ENCODE measurements at places on chromosomes 5 and 9. TPM values are rescaled to one million over a fixed set of nuclear protein-coding genes. Genes with fewer than 3 reads are reported as not detected.

- H3K4me3 ChIP-seq = peak within 1 kb of the TSS; percentile 68
- H3K36me3 ChIP-seq = no peaks in the 10 kb centered on the region
- DNase-seq = no peak
- H3K4me1 ChIP-seq = peaks cover 63% of the 10 kb centered on the region
- H3K27me3 ChIP-seq = peaks cover 89% of the 10 kb centered on the region
These were observed at the start of gene MCIDAS for GRCh38 chr5:55226934-55227663. MCIDAS (minus strand) TSS chr5:55227315; CDS start chr5:55227138, 177 bp downstream.

- no peak for DNase-seq
- no peak overlapping the region for H3K27ac ChIP-seq
- H3K4me3 ChIP-seq = no peak overlapping the region
- H3K4me1 ChIP-seq = no peaks in the 10 kb centered on the region
- no peaks in the 10 kb centered on the region for H3K36me3 ChIP-seq
These were observed 211.1 kb upstream of the TLE4 start for GRCh38 chr9:79360387-79361347.

DNA sequence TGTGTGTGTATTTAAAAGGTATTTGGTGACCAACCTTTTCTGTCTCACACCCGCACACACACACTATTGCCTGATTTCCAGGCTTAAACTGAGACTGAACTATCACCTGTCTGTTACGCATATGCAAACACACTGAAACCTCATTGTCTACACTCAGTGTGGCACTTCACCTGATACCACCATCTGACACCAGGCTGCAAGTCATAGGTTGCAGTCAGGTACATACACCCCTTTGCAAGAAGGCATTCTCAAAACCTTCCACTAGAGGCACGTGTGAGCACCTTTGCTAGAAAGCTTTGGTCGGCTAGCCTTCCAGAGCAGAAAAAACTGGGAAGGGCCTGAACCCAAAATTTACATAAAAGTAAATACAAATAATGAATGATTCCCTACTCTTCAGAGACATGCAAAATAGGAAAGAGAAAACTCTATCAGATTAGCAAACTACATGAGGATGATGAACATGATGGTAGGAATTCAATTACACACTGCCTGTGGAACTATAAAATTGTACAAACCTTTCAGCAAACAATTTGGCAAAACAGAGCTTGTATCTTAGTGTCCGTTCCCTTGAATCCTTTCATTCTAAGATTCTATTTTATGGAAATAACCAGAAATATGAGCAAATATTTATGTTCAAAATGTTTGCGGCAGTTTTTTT, 5.9 kb upstream of the FOXD1 start:
- no peaks in the 10 kb centered on the region for H3K36me3 ChIP-seq
- peaks cover 52% of the 10 kb centered on the region for H3K27me3 ChIP-seq
- H3K4me1 ChIP-seq = peaks cover 7% of the 10 kb centered on the region
- no peak for DNase-seq
- H3K27ac ChIP-seq = no peak overlapping the region

- no peaks in the 10 kb centered on the region for H3K36me3 ChIP-seq
- DNase-seq = no peak
- peaks cover 56% of the 10 kb centered on the region for H3K4me1 ChIP-seq
- H3K4me3 ChIP-seq = no peak overlapping the region
These were observed 67.0 kb upstream of the TGFBR1 start for GRCh38 chr9:99037769-99038483.

- H3K27me3 ChIP-seq = no peaks in the 10 kb centered on the region
- no peak overlapping the region for H3K4me3 ChIP-seq
- peaks cover 1% of the 10 kb centered on the region for H3K36me3 ChIP-seq
- no peaks in the 10 kb centered on the region for H3K4me1 ChIP-seq
- H3K27ac ChIP-seq = no peak overlapping the region
These were observed 124.1 kb downstream of the JAKMIP2 start for GRCh38 chr5:147658293-147658932.

DNA sequence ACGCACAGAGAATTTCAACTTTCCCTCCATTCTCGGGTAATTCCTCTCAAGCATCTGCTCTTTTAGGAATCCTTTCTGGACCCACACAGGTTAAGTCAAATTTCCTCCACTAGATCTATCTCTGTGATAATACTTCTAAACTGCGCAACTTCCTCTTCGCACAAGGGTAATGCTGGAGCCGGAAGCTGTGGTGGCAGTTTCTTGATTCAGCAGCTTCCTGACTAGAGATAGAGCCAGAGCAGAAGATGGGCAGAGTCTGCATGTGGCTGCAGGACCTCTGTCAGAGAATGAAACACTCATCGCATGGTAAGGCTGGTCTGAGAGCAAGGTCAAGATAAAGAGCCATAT, 11.1 kb upstream of the CDC42SE2 start:
- H3K4me3 ChIP-seq = peak overlapping the region; percentile 89
- H3K27me3 ChIP-seq = no peaks in the 10 kb centered on the region
- peak overlapping the region; percentile 99 for H3K27ac ChIP-seq
- H3K36me3 ChIP-seq = peaks cover 14% of the 10 kb centered on the region
- H3K4me1 ChIP-seq = peaks cover 69% of the 10 kb centered on the region

GRCh38 chr9:114177423-114178064, 22.2 kb downstream of the COL27A1 start:
- no peak overlapping the region for H3K4me3 ChIP-seq
- no peaks in the 10 kb centered on the region for H3K36me3 ChIP-seq
- no peaks in the 10 kb centered on the region for H3K27me3 ChIP-seq
- no peak overlapping the region for H3K27ac ChIP-seq
- no peaks in the 10 kb centered on the region for H3K4me1 ChIP-seq

GRCh38 chr5:9452181-9452580, 93.7 kb downstream of the SEMA5A start:
- H3K36me3 ChIP-seq = no peaks in the 10 kb centered on the region
- H3K4me1 ChIP-seq = no peaks in the 10 kb centered on the region
- no peak overlapping the region for H3K4me3 ChIP-seq
- H3K27ac ChIP-seq = no peak overlapping the region
- peaks cover 2% of the 10 kb centered on the region for H3K27me3 ChIP-seq
- no peak for DNase-seq

GRCh38 chr9:12680341-12680740, 12.8 kb upstream of the TYRP1 start:
- no peak overlapping the region for H3K27ac ChIP-seq
- H3K27me3 ChIP-seq = no peaks in the 10 kb centered on the region
- no peak overlapping the region for H3K4me3 ChIP-seq
- H3K36me3 ChIP-seq = no peaks in the 10 kb centered on the region

GRCh38 chr5:168329302-168329701, 37.9 kb downstream of the WWC1 start:
- H3K4me1 ChIP-seq = no peaks in the 10 kb centered on the region
- no peak overlapping the region for H3K27ac ChIP-seq
- H3K27me3 ChIP-seq = peaks cover 8% of the 10 kb centered on the region
- no peak overlapping the region for H3K4me3 ChIP-seq
- H3K36me3 ChIP-seq = no peaks in the 10 kb centered on the region
- no peak for DNase-seq

- no peaks in the 10 kb centered on the region for H3K4me1 ChIP-seq
- H3K4me3 ChIP-seq = no peak overlapping the region
- peaks cover 1% of the 10 kb centered on the region for H3K27me3 ChIP-seq
- no peak for DNase-seq
- H3K27ac ChIP-seq = no peak overlapping the region
- no peaks in the 10 kb centered on the region for H3K36me3 ChIP-seq
These were observed 18.7 kb downstream of the NSG2 start for GRCh38 chr5:174064171-174064570.

- H3K27me3 ChIP-seq = no peaks in the 10 kb centered on the region
- DNase-seq = no peak
- H3K27ac ChIP-seq = no peak overlapping the region
- H3K4me1 ChIP-seq = no peaks in the 10 kb centered on the region
- H3K4me3 ChIP-seq = no peak overlapping the region
These were observed 1527.5 kb upstream of the C9orf72 start for GRCh38 chr9:29100762-29101161.

DNA sequence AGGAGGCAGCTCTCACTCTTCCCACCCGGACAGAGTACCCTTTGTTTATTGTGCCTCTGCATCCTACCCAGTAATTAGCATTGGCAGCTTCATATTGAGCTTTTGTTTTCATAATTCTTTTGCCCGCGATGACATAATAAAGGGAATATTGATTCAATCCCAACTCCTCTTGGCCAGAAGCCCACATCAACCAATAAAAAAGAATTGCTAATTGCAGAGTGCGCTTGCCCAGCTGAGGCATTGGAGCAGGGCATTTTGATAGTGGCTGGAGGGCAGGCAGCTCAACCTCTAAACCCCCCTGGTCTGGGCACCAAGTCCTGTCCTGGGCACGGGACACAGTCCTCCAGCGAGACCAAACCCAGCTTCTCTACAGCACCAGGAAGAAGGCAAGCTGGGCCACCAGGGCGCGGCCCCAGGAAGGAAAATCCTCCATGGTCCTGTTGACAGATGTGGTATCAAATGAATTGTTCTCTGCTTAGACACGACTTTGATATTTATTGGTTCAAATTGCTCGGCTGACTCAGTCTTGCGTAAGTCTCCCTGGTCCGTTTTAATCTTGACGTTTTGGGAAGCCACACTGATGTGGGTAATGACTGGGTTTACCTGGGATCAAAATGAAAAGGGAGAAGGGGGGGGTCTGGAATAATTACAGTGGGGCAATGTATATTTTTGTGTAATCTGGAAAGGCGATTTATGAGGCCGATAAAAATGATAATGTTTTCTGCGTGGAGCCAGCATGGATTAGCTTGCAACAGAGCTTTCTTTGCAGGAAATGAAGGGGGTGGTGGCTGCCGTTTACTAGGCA, 220.7 kb upstream of the MSX2 start:
- H3K4me3 ChIP-seq = no peak overlapping the region
- no peaks in the 10 kb centered on the region for H3K27me3 ChIP-seq
- DNase-seq = no peak
- H3K27ac ChIP-seq = no peak overlapping the region

- H3K27ac ChIP-seq = no peak overlapping the region
- H3K4me3 ChIP-seq = no peak overlapping the region
- DNase-seq = no peak
- no peaks in the 10 kb centered on the region for H3K4me1 ChIP-seq
These were observed 159.6 kb upstream of the ANKH start for GRCh38 chr5:15031180-15031579.

DNA sequence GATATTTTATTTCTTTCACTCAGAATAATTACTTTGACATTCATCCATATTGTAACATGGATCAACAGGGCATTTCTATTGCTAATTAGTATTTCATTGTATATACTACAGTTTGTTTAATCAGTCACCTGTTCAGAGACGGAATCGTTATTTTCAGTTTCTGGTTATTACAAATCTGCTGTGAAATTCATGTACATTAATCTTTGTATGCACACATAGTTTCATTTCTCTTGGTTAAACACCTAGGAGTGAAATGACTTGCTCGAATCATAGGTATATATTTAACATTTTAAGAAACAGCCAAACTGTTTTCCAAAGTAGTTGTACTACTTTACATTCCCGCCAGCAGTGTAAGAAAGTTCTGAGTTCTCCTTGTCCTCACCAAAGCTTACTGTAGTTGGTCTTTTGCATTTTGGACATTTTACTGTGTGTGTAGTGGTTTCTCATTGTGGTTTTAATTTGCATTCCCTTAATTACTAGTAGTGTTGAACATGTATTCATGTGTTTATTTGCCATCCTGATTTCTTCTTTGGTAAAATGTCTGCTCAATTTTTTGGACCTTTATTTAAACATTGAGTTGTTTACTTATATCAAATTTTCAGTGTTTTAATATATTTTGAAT, 198.2 kb downstream of the SAXO1 start:
- no peak overlapping the region for H3K4me3 ChIP-seq
- no peaks in the 10 kb centered on the region for H3K36me3 ChIP-seq
- no peaks in the 10 kb centered on the region for H3K27me3 ChIP-seq
- no peaks in the 10 kb centered on the region for H3K4me1 ChIP-seq

DNA sequence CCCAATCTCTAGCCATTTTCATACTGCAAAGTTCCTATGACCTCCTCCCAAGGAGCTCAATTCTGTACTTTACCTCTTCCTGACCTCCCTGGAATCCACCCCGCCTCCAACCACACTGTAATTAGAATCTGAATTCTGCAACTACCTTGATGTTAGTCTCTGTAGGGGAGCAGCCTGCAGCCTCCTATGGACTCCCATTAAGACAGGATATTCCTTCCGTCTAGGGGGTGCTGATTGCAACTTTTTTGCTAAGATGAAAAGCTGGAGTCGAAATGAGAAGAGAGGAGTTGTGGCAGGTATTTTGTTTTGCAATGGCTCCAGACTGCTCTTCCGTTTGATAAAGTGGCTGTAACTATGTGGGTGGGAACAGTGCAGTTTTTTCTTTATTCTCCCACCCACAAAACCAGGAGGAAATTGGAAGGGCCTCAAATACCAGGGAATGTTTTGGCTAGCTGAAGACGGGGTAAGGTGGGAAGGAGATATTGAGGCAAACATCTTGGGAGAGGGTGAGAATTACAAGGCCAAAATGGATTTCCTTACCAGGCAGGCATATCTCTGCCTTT, 23.8 kb downstream of the ANXA2R start:
- DNase-seq = no peak
- no peaks in the 10 kb centered on the region for H3K27me3 ChIP-seq
- peak overlapping the region; percentile 58 for H3K27ac ChIP-seq

GRCh38 chr5:150465927-150466326, 16.4 kb upstream of the RPS14 start:
- H3K27ac ChIP-seq = no peak overlapping the region
- DNase-seq = no peak
- H3K4me3 ChIP-seq = no peak overlapping the region
- peaks cover 1% of the 10 kb centered on the region for H3K27me3 ChIP-seq

- H3K36me3 ChIP-seq = no peaks in the 10 kb centered on the region
- peak; percentile 43 for DNase-seq
- peaks cover 10% of the 10 kb centered on the region for H3K27me3 ChIP-seq
- H3K27ac ChIP-seq = no peak overlapping the region
These were observed 122.7 kb upstream of the LMX1B start for GRCh38 chr9:126490871-126491567.

DNA sequence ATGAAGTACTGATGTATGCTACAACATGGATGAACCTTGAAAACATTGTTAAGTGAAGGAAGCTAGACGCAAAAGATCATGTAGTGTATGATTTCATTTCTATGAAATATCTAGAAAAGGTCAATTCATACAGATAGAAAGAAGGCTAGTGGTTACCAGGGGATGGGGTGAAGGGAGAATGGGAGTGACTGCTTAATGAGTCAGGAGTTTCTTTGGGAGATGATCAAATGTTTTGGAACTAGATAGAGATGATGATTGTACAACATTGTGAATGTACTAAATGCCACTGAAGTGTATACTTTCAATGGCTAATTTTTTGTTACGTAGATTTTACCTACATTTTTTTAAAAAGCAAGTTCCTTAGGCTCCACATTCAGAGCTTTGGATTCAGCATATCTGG, 14.9 kb upstream of the DELE1 start:
- H3K4me3 ChIP-seq = no peak overlapping the region
- peaks cover 18% of the 10 kb centered on the region for H3K27me3 ChIP-seq
- peaks cover 7% of the 10 kb centered on the region for H3K4me1 ChIP-seq
- no peak overlapping the region for H3K27ac ChIP-seq
- DNase-seq = no peak

Gene PCDHGA11
- 0.24 TPM for total RNA-seq

Gene GHR
- total RNA-seq = not detected

Gene SLC34A1
- total RNA-seq = 0.26 TPM

Gene POMT1
- 39.1 TPM for total RNA-seq

Gene RC3H2
- total RNA-seq = 39.8 TPM

Gene ANKRD20A1
- 1.9 TPM for total RNA-seq

Gene CAMK4
- total RNA-seq = 56.9 TPM

Gene SPATA6L
- total RNA-seq = not detected

Gene THG1L
- 26.8 TPM for total RNA-seq

Gene TNFSF15
- total RNA-seq = 1.5 TPM

Gene ACER2
- 1.3 TPM for total RNA-seq

Gene LHX3
- total RNA-seq = not detected
